Calu3 (cell line): ENCODE measurements at places on chromosomes 16 and 17. TPM values are rescaled to one million over a fixed set of nuclear protein-coding genes. Genes with fewer than 3 reads are reported as not detected.

DNA sequence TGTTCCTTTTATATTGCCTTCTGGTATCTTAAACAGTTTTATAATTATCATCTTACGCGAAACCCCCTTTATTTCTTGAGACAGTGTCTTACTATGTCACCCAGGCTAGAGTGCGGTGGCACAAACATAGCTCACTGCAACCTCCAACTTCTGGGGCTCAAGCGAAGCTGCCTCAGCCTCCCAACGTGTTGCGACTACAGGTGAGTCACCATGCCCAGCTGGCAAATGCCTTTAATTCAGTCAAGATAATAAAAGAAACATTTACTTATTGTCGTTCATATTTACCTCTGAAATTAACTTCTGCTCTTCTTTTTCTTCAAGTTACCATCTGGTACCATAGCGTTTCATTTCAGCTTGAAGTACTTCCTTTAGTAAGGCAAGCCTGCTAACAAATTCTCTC lies 43.9 kb downstream of the FBXL20 start:
- DNase-seq: peak; percentile 53

GRCh38 chr17:63474174-63474573 lies 2.7 kb upstream of the ACE start:
- DNase-seq: no peak

- no peak for DNase-seq
Measured at GRCh38 chr17:58066401-58066800, 16.8 kb upstream of the DYNLL2 start.

- DNase-seq: no peak
Measured at GRCh38 chr16:29777576-29778350, at the start of gene ZG16. Gene ZG16 (plus strand): TSS chr16:29778256. CDS start chr16:29779267, 1,011 bp downstream.

GRCh38 chr17:75889454-75889853 lies 7.3 kb downstream of the TRIM65 start:
- no peak for DNase-seq

DNA sequence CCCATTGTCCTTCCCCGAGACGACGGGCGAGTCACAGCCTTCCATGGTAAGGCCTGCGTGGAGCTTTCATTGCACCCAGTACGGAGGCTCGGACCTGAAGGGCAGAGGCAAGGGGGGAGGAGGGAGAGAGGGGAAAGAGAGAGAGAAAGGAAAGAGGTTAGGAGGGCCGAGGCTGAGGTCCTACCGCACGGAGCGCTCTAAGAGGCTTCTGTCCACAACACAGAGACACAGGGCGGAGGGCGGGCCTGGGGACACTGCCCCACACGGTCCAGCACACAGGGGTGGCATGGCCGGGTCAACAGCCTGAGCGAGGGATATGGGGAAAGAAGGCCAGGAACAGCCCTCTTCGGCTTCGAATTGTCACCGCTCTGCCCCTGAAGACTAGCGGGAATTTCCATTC lies 87.8 kb downstream of the ZFHX3 start:
- DNase-seq: no peak

RAB26 gene
- 10.8 and 12.3 TPM in 2 replicates for total RNA-seq

KCNAB3 gene
- 4.8 and 5.9 TPM in 2 replicates for total RNA-seq

PIRT gene
- not detected in 2 replicates for total RNA-seq

MYH3 gene
- 2.7 and 2.9 TPM in 2 replicates for total RNA-seq
